Stimulated activated CD4-positive, alpha-beta T cell treated with anti-CD3 and anti-CD28 coated beads, Interleukin-1b, Interleukin-23, amount 100 ng/mL, for 4 hours (primary cell): ENCODE measurements at places on chromosomes 12 and 14.

GRCh38 chr14:61502459-61503093, 181.2 kb downstream of the PRKCH start:
- no peak for DNase-seq

- no peak for DNase-seq
Observed at GRCh38 chr12:41189395-41190251, 1.5 kb downstream of the PDZRN4 start.

DNA sequence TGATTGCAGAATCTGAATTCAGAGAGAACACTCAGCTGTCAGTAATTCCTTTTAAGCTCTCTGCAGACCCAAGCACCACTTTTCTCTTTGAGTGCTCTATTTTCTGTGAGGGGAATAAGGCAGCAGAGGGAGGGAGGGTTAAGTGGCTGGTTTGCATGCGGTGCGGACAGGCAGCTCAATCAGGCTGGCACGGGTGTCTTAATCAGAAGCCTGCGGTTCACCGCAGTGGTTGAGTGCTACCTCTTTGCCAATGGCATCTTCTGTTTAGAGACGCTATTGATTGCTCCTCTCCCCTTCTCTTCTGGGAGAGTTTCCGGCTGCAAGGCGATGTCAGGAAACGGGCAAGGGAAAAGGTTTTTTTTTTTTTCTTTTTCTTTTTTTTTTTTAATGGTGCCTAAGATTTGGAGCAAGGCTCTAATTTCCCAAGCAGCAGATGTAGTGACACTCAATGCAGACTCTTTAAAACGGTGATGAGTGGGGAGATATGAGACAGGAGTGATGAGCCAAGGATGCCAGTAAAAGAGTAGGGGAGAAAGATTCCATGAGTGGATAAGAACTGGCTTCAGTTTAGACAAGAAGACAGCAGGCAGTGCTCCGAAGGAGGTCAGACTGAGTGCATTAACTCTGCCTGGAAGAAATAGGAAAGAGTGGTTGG, 533.7 kb upstream of the SEL1L start:
- no peak for DNase-seq

GRCh38 chr14:74015963-74016362, 3.1 kb downstream of the ENTPD5 start:
- no peak for DNase-seq

- DNase-seq: no peak
Observed at GRCh38 chr14:105536691-105537579, 10.6 kb downstream of the TMEM121 start.

- DNase-seq: no peak
Observed at GRCh38 chr14:91410771-91411536, 6.7 kb downstream of the CCDC88C start.

GRCh38 chr14:54669721-54670561, 103.0 kb downstream of the SAMD4A start:
- no peak for DNase-seq

- DNase-seq: no peak
Observed at GRCh38 chr12:98735821-98736220, 90.7 kb downstream of the APAF1 start.

DNA sequence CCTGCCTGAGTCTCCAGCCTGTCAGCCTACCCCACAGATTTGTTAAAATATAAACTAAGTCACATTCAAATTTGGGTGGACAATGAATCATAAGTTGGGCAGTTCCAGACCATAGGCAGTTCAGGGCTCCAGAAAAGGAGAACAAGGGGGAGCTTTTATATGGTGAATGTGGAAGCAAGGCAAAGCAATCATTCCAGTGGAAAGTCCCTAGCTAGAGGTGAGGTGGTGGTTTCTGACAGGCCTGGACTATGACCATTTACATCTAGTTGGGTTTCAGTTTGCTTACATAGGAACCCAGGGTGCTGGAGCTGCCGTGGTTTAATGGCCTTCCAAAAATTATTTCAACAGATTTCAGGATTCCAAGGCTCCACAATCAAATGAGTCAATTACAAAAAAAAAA, 207.3 kb downstream of the AEBP2 start:
- no peak for DNase-seq

GRCh38 chr14:40028991-40029390, 596.8 kb upstream of the FBXO33 start:
- no peak for DNase-seq

DNA sequence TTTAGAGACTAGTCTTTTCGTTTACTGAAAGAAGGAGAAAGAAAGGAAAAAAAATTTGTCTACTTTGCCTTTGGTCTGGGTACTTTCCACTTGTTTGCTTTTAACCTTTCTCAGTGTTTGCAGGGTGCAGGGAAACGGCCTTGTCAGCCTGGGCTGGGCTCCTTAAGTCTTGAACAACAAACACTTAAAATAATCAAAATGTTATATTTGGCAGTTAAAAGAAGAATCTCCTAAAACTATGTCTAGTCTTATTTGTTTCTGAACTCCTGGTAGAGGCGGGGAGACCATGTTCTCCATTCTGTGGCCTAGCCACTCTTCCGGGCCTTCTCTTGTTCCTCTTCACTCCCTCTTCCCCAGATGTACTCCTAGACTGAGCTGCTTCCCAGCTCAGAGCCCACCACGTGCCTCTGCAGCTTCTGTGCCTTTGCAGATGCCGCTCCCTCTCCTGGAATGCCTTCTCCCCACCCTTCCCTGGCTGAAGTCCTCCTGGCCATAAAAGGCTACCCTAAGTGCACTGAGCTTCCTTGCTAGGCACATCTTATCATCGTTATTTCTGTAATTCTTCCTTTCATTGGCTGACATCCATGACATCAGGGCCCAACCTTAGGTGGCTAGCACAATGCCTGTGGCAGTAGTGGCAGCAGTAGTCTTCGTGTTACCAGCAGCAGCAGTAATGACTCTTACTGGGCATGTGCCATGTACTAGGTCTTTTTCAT, 432.9 kb downstream of the ZFP36L1 start:
- DNase-seq: no peak

GRCh38 chr14:38079268-38079667, 128.4 kb upstream of the SSTR1 start:
- no peak for DNase-seq

DNA sequence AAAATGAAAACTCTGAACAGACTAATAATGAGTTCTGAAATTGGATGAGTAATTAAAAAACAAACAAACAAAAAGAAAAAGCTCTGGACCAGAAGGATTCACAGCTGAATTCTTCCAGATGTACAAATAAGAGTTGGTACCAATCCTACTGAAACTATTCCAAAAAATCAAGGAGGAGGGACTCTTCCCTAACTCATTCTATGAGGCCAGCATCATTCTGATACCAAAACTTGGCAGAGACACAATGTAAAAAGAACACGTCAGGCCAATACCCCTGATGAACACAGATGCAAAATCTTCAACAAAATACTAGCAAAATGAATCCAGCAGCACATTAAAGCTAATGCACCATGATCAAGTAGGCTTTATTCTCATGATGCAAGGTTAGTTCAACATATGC, 183.9 kb upstream of the CNOT2 start:
- DNase-seq: no peak

DNA sequence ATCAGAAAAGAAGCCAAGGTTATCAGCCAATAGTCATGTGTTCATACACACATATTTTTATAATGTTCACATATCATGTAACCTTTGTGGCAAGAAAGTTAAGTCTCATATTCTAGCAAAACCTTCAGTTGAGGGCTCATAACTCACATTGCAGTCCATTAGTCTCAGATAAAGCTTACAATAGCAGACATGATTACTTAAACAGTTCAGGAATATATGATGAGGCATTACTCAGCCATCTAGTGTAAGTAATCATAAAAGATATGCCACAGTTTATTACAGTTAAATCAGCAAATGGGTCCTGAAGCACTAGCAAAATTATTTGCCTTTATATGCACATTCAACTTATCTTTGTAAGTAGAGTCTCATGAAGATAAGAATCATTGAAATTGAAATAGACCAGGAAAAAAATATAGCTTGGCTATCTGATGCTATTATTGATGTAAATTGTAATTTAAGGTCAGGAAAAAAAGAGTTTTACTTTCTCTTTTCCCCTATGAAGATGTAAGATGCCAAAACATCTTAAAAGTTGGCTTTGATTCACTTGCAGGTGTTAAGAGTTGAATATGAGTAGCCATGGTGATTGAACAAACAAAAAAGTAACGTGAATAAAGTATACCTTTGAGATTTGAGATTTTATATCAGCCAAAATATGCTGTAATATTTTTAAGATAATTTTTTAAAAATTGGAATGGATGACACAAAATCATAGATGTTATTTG, 537.0 kb downstream of the SLC6A15 start:
- DNase-seq: no peak
